Cardiac septum (tissue), 1 donor: ENCODE measurements at places on chromosomes 4 and X.

DNA sequence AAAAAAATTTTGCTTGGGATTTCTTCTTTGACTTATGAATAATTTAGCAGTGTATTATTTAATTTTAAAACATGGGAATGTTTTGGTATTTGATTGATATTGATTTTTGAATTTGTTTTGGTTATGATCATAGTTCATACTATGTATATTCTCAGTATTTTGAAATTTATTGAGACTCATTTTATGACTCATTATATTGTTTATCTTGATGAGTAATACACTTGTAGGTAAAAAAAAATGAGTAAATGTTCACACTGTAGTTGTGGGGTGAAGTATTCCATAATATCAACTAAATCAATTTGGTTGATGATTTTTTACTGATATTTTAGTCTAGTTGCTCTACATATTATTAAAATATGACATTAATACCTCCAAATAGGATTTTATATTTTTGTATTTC, 1142.2 kb downstream of the ADGRL3 start:
- no peak for DNase-seq

DNA sequence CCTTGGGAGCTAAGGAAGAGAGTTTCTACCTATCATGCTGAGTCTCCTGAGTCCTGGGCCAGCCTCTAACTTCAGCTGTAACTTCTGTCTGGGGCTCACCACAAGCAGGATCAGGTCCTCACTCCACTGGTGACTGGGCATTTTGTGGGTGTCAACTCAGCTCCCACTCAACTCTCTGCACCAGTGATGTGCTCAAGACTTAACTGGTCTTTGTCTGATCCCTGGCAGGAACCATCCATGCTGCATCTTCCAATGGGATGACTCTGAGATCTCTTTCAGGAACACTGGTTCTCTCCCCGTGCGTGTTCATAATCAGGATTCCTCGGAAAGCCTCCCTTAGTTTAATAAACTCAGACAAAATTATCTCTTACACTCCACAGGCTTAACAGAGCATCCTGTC, 82.3 kb downstream of the COMMD8 start:
- DNase-seq, result no peak

DNA sequence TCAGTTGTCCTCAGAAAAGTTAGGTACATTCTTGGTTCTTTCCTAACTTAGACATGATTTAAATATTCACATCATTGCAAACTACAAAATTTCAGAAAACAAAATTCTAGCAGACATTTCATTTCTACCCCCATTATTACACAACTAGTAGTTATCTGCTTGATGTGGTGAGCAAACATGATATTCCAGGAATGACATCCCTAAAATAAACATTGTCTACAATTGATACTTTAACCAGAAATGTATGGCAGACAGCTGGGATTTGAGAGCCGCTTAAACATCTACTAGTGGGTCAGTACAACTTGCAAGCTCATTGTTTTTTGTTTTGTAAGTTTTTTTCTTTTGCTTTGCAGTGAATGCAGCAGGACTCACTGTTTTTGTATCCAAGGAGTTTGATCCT, 32.1 kb upstream of the AMBN start:
- no peak for DNase-seq

- DNase-seq, result no peak
These were observed 119.2 kb upstream of the MAB21L2 start for GRCh38 chr4:150462743-150463142.

- no peak for DNase-seq
These were observed 10.3 kb downstream of the GNL3L start for GRCh38 chrX:54540289-54540688.

GRCh38 chrX:13074297-13075262, 30.2 kb upstream of the FAM9C start:
- DNase-seq, result no peak

DNA sequence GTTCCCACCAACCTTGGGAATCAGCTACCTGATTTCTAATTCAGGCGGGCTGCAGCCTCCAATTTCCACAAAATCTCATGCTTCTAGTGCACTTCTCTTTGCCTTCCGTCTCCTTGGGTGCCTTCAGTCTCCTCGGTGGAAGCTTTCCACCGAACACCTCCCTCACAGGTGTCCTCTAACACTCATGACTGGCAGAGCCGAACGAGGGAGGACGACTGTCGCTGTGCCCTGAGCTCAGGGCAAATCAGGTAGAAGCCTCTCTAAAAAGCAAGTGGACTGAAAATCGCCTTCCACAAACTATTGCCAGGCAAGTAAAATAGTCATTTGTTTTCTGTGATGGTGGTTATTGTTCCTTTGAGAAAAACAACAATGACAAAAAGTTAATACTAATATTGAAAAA, 176.1 kb upstream of the PPARGC1A start:
- no peak for DNase-seq

DNA sequence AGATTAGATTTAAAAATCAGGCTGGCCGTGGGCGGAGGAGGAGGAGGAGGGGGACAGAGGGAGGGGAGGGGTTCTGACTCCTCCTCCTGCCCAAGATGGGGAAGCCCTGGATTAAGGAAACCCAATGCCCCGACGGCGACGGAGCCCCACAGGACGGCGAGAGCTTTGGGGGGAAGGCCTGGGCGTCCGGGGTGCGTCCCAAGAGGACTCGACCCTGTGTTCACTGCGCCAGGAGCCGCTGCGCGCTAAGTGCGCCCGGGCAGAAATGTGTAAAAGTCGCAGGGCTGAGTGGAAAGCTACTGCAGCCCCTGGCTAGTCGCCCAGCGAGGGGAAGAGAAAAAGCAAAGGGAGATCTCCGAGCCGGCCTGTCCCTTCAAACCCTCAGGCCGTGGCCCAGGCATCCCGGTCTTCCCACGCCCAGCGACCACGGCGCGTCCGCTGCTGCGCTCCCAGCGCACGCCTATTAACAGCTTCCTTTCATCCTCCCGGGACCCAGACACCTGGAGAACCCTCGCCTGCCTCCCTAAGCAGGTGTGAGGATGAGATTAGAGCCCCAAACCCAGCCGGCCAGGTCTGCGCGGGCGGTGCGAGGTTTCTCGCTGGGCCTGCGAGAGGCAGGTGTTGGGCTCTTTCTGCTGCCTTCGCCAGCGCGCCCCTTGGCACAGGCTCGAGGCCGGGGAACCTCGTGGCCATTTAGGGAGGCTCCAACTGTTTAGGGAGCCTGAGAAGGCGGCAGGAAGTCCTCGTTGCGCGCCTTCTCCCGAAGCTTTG, 1.4 kb upstream of the RPS6KA3 start:
- peak; percentile 75 for DNase-seq

DNA sequence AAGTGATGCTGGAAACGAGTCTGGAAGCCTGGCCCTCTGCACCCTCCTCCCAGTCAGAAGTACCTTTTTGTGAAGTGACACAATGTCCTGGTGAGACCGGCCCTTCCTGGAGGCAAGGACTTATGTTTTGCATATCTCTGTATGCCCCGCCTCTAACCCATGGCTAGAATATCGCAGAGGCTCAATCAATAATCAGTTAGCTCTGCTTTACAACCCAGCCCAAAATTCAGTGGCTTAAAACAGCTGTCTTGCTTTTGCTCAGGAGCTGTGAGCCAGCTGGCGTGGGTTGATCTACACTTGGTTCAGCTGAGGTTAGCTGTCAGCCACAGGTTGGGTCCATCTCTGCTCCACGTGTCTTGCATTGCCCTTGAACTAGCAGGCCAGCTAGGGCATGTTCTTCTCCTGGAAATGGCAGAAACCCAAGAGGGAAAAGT, 98.8 kb upstream of the METTL14 start:
- DNase-seq, result no peak

GRCh38 chr4:113457886-113458285, 303.7 kb downstream of the CAMK2D start:
- DNase-seq, result no peak

GRCh38 chrX:129235903-129236302, 287.4 kb downstream of the SMARCA1 start:
- no peak for DNase-seq

GRCh38 chrX:150429594-150429993, 66.5 kb downstream of the MAMLD1 start:
- DNase-seq, result no peak

GRCh38 chrX:105973387-105973739, 65.2 kb downstream of the SERPINA7 start:
- no peak for DNase-seq
